ENCODE measurements at places on chromosomes 3 and 15. TPM values are rescaled to one million over a fixed set of nuclear protein-coding genes. Genes with fewer than 3 reads are reported as not detected.

- DNase-seq = no peak
Observed at GRCh38 chr3:194505791-194506415, 19.1 kb upstream of the ATP13A3 start.

DNA sequence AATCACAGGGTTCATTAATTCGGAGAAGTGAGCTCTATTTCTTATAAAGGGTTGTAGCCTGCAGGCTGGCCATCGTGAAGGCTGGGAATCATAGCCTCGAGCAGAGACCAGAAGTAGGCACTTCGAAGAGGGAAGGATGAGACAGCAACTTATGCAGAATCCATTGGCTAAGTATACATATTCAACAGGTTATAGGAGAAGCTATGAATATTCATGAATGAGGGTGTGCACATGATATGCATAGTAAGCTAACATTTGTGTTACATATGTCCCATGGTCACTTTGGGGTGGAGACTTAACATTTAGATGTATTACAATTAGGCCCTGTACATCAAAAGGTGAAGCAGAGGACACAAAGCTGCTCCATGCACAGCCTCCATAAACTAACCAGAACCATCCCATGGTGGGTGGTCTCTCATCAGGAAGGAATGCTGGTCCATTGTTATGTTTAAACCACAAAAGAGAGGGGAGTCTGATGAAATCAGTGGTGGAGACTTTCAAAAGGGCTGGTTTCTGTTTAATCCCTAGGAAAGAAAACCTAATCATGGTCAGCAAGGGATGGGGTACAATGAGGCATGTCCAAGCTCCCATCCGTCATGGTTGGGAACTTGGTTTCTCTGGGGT lies 80.8 kb upstream of the FHIT start:
- DNase-seq = no peak

GRCh38 chr3:21750831-21751391 lies at the start of gene ZNF385D:
ZNF385D (minus strand) TSS chr3:21751210; CDS start chr3:21750916, 294 bp downstream.
- peak; percentile 33 for DNase-seq

PLCH1 gene
- total RNA-seq = 0.50 TPM

DNA sequence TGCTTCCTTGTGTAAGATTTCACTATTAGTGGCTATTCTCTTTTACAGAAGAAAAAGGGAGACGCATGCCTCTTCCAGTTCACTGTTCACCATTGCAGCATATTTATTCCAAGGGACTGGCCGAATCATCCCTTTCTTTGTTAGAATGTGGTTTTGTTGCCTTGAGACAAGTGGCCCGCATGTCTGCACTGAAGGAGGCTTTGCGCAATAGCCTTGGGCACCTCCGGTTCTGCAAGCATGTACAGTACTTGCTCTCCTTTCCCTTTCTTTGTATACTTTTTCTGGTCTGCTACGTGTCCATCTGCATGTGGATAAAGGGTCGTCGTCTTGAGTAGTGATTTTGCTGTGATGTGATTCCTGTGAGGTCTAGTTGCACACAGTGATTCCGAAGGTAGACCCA lies 43.0 kb downstream of the FLNB start:
- DNase-seq = peak; percentile 70

- DNase-seq = no peak
Observed at GRCh38 chr15:95286352-95286880, 1044.1 kb upstream of the NR2F2 start.

POC1A gene
- total RNA-seq = 19.0 TPM

ZNF662 gene
- not detected for total RNA-seq

- DNase-seq = no peak
Observed at GRCh38 chr3:177295116-177295515, 97.8 kb upstream of the TBL1XR1 start.

CCDC39 gene
- 0.22 TPM for total RNA-seq

DNA sequence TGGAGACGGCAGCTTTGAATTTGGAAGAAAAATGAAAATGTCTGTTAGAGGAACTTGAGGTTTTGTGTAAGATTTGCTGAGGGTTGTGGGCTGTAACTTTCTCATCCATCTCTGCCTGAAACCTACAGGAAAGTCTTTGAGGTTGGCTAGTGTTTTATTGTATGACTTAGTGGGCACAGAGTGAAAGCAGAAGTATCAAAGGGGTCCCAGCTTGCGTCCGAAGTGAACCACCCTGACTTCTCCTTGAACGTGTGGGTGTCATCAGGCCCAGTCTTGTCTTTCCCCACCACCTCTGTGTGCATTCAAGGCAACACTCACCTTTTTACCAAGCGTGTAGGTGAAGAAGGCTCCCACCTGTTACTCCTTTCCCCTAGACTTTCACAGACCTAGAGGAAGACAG lies 682.1 kb upstream of the CFAP20DC start:
- DNase-seq = no peak

GRCh38 chr15:52228921-52229320 lies 37.7 kb upstream of the GNB5 start:
- peak; percentile 68 for DNase-seq

- no peak for DNase-seq
Observed at GRCh38 chr3:39809181-39809994, at the start of gene MYRIP. MYRIP (plus strand) TSS chr3:39809609; CDS start chr3:39900817, 91,208 bp downstream.

GRCh38 chr3:20344400-20344959 lies 158.5 kb upstream of the SGO1 start:
- no peak for DNase-seq

NOX5 gene
- not detected for total RNA-seq

CHRM5 gene
- 0.02 TPM for total RNA-seq

- DNase-seq = peak; percentile 94
Observed at GRCh38 chr3:23629181-23629894, 176.4 kb upstream of the UBE2E1 start.

Measured in A172 (cell line).